ENCODE measurements at places on chromosomes 1 and 21.

DNA sequence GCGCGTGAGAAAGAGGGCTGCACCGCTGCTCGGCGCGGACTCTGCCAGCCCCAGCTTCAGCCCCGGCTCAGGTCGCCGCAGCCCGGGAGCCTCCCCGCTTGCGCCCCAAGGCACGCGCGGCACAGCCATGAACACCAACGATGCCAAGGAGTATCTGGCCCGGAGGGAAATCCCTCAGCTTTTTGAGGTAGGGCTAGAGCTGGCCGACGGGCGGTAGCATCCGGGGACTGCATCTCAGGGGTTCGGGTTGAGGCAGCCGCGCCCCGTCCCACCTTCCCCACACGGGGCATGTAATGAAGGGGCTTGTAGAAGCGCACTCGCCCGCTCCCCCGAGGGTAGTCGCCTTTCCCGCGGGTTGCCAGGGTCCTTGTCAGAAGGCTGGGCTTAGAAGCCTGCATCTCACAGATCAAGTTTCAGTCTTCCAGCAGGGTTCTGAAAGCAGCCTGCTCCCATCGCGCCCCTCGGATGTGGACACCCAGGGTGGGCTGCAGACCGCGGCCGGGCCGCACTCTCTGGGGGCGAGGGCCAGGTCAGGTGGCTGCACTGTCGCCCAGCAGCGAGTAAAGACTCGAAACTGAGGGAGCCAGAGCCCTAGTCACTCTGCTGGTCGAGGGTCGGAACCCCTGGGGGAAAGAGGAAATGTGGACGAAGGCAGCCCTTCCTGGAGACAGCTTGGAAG is 507 bp downstream of the AK5 start:
- DNase-seq = no peak

DNA sequence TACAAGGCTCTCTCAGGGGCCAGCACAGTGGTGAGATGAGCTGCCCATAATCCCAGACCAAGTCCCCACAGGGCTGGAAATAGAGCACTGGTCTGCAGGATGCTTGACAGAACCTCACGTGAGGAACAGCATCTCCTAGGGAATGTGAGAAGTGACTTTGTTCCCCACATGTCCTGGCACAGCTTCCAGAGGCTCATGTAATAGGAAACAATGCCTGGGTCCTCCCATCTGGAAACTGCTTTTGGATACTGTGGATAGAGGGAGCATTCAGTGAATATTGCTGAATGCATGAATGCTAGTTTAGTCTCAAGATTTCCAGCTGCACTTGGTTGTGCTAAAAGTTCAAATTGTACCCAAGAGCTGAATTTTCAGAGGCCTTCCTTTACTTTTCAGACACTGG is 146.2 kb downstream of the TNR start:
- no peak for DNase-seq

GRCh38 chr1:244901400-244902015 is 37.2 kb upstream of the HNRNPU start:
- DNase-seq = no peak

DNA sequence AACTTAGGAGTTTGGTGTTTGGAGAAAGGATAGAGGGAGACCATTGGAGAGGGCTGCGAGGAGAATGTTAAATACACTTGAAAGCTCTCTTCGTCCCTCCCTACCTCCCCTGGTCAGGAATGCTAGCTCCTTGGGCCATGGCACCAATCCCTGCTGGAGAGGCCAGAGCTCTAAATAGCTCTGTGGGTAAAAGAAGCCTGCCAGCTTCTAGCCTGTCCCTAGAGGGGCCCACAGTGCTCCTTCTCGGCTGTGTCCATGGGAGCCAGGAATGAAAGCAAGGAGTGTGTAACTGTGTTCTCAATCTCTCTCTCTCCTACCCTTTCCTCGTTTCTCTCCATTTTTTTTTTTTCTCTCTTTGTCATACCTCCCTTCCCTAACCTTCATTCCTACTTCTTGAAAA is at the start of gene CCDC190:
Gene CCDC190 (minus strand): TSS at position 75 of the 400 bp plus-strand sequence. CDS start 1,529 bp downstream, outside the sequence.
- DNase-seq = no peak

DNA sequence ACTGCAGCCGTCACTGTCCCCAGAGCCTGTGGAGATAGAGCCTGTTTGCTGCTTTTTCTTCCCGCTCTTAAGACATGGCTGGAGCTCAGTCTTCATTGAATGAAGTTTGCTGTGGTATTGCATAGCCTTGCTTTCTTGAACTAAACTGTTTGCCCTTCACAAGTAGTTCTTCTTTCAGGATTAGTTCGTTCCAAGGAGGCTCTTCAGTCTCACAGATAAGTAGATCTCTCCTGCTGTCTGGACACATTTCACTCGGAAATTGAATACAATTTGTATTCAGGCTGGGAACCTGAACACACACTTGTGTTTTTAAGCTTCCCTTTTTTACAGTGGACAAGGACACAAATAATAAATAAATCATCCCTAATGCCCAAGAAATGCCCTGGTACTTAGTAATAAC is 34.7 kb downstream of the IFNAR1 start:
- no peak for DNase-seq

GRCh38 chr1:91450260-91450659 is 45.6 kb upstream of the HFM1 start:
- DNase-seq = no peak
